ENCODE measurements at places on chromosomes 4 and X.

DNA sequence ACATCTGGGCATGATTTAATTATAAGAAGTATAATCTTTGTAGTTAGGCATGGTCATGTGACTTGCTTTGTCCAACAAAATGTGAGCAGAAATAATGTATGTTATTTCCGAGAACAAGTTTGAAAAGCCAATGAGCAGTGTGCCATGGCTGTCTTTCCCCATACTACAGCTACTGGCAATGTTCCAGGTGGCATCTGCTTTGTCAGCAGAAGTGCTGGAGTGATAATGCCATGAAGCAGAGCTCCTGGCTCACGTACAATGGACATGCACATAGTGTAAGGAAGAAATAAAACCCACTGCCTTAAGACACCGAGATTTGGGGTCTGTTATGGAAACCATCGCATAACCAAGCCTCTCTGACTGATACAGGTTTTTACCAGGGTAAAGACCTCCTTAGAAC is 212.6 kb upstream of the RASGEF1B start:
- DNase-seq = no peak

DNA sequence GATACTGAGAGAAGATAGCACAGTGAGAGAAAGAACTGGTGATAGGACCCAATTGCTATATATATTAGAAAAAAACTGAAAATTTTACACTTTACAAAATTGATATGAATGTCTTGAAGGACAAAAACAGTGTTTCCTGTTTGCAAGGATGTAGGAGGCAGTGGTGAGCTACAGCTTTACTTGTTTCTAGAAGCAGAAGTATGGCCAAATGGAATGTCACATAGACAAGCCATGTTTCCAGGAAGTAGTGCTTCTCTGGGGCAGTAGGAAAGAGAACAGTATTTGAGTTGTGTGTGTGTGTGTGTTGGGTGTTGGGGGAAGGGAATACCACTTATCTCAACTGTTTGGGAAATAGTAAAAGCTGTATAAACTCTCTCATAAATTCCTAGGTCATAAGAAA is 60.9 kb upstream of the IBSP start:
- no peak for DNase-seq

GRCh38 chr4:1345903-1346780 is 866 bp upstream of the UVSSA start:
- peak; percentile 32 for DNase-seq

DNA sequence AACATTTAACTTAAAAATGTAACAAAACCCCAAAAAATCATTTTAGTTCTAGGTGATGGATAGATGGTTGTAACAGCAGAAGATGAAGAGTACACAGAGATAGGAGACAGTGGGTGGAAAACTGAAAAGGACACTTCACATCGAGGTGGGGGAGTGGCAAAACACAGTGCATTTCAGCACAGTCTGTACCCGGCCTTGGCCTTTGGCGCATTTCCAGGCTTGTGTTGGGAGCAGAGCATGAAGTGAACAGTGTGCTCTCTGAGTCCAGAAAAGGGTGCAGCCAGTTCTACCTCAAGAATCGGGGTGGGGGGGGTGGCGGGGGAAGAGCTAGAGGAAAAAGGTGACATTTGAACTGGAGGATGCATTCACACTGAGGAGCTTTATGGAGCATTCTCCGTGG is 4.3 kb downstream of the TSPYL2 start:
- DNase-seq = no peak

DNA sequence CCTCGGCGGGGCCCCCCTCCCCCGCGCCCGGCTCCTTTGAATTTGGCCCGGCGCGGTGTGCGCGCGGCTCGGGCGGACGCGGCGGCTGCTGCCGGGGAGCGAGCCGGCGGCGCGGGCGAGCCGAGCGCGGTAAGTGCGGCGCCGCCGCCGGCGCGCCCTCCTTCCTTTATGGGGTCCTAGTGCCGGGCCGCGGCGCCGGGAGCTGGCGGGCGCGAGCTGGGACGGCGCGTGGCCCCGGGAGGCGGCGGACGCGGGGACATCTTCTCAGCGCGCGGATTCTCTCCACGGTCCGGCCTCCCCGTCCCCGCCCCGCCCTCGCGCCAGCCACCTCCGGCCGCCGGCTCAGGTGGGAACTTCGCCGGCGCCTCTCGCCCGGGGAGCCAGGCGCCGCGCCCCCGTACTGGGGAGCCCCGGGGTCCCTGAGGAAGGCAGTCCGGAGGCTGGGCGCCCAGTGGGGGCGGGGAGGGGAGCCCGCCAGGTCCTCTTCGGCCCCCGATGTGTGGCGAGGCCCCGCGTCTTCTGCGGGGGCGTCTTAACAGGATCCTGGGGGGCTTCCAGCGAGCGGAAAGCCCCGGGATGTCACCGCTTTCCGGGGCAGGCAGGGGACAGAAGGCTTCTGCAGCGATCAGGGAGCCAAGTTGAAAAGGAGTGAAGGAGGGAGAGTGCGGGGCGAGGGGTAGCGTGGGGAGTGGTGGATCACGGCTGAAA is 98.4 kb upstream of the TENM3 start:
- DNase-seq = peak; percentile 41

DNA sequence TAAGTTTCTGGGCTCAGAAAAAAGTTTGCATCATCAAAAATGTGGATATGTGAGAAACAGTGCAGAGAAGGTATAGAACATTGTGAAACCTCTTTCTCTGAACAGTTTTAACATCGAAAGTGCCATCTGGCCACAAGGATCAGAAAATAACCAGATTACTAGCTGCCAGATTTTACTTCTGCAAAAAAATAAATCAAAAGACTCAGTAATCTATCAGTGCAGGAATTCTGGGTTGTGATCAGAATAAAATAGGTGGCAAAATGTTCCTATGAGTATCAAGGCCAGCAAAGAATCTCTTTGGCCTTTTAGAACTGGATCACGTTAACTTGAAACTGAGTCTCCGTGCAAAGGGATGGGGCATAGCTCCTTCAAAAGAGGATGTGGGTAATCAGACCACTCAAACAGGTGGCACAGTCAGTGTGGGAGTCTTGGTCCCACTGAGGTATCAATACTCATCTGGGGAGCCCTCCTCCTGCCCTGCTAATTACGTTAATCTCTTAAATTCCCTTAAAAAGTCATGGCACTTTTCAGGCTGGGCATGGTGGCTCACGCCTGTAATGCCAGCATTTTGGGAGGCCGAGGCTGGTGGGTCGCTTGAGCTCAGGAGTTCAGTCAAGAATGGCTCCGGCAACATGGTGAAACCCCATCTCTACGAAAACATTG is 26.7 kb upstream of the RBM47 start:
- DNase-seq = no peak

- no peak for DNase-seq
These were observed 113.8 kb downstream of the CCSER1 start for GRCh38 chr4:90241008-90241407.

GRCh38 chr4:42568610-42569207 is 88.2 kb downstream of the ATP8A1 start:
- peak; percentile 8 for DNase-seq

- DNase-seq = peak; percentile 29
These were observed 8.4 kb upstream of the MTNR1A start for GRCh38 chr4:186563761-186564160.

DNA sequence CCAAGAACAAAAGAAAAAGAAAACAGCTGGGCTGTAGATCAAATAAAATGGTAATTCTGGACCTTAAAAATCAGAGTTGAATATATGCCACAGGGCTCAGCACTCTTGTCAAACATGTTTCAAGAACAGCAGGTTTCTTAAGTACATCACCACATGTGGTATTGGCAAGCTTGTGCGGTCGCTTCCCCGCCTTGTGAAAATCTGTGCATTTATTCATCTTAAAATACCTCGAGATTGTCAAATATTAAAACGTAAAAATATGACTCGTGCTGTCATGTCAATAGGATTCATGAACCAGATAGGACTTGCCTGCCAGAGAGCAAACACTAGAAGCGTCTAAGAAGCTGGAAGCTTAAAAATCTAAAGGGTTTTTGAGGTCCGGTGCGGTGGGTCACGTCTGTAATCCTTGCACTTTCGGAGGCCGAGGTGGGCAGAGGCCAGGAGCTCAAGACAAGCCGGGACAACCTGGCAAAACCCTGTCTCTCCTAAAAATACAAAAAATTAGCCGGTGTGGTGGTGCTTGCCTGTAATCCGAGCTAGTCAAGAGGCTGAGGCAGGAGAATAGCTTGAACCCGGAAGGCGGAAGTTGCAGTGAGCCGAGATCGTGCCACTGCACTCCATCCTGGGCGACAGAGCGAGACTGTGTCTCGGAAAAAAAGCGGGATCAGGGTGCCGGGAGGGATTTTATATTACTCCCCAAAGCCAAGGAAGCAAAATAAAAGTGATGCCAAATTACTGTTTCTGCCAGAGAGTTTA is 40.2 kb upstream of the TMEM154 start:
- DNase-seq = no peak

DNA sequence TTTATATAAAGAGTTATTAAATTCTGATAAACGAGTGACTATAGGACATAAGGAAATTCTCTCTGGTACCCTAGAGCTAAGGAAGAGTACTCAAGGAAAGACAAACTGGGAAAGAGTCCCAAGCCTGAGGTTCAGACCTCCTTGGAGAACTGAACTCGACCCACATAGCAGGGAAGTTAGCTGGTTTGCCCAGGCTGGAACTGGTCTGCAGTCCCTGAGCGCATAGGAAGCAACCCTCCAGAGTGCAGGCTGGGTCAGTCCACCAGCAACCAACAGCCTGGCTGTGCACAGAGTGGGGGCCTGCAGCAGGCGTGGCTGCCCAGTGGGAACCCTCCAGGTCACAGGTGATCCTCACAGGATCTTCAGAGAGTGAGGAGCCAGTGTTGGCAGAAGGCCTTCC is 114.1 kb downstream of the SOWAHB start:
- peak; percentile 41 for DNase-seq

DNA sequence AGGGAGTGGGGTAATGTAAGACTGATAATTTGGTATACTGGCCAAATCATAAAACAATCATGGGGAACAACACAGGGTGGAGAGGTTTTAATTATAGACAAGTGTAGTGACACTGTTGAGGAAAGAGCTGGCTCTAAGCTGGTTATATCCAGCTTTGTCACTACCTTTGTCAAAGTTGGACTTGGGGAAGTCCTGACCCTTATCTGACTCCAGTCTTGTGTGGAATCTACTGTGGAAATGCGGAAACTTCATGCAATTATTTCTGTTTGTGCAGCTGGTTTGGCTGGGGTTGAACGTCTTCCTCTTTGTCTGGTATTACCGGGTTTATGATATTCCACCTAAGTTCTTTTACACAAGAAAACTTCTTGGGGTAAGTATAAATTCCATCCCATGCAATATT is 2.0 kb downstream of the CYBB start:
- no peak for DNase-seq

GRCh38 chrX:71666240-71667223 is 814 bp upstream of the LOC101059915 start:
- no peak for DNase-seq

DNA sequence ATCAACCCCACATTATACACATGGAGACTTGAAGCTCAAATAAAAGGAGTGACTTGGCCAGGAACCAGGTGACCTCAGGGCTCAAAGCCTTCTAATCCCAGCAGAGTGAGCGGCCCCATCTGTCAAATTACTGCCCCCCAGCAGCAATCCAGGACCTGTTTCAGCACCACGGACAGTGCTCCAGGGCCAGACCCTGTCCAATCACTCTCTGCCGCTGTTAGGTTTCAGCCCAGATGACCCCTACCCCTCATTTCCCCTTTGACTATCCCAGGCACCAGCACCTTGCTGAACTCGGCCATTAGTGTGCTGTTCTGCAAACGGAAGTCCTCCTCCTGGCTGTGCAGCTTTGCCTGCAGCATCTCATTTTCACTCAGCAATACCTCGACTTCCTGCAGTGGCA is 5.1 kb downstream of the GRIPAP1 start:
- DNase-seq = no peak

- DNase-seq = no peak
These were observed 49.6 kb downstream of the CHRDL1 start for GRCh38 chrX:110746014-110746413.

- no peak for DNase-seq
These were observed 66.4 kb downstream of the HPRT1 start for GRCh38 chrX:134526399-134526798.

DNA sequence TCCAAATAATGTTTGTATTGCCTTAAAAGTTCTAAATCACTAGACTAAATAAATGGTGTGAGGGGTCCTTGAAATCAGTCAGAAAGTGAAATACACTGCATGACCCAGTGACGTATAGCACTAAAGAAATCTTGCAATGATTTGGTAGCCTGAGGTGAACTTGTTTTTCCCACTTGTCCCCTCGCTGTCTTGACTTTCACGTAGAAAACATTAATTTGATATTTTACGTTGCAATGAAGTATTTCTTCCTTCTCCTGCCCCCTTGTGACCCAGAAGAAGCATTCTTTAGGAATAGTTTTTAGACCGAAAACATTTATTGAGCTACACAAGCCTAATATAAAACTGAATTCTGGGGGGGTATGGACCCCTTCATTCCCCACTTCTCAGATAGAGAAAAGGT is 3.7 kb downstream of the KLB start:
- DNase-seq = peak; percentile 25

- DNase-seq = no peak
These were observed 149.1 kb upstream of the ARHGEF9 start for GRCh38 chrX:63934160-63934559.

- DNase-seq = peak; percentile 46
These were observed 27.2 kb downstream of the BST1 start for GRCh38 chr4:15729910-15730533.

- no peak for DNase-seq
These were observed 222.4 kb downstream of the SHROOM3 start for GRCh38 chr4:76657443-76657842.

GRCh38 chr4:128450326-128451120 is 162.9 kb upstream of the PGRMC2 start:
- DNase-seq = no peak

DNA sequence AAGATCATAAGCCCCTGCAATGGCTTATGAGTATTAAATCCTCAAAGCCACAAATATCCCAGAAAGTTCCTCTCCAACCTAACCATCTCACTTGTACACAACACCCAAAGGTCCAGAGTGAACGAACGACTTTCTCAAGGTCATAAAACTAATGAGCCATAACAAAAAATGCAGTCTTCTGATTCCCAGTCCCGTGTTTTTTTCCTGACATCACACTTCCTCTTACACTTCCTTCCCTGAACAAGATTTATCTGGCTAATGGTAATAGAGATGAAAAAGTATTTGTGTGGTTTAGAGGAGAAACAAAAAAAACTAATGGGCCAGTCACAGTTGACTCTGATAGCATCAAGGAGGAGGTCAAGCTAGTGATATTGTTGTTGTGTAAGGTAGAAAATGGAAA is 99.5 kb upstream of the KLHL13 start:
- no peak for DNase-seq

GRCh38 chr4:121112530-121112929 is 40.2 kb upstream of the NDNF start:
- no peak for DNase-seq

- DNase-seq = peak; percentile 52
These were observed 19.4 kb downstream of the AWAT2 start for GRCh38 chrX:70030301-70030767.

DNA sequence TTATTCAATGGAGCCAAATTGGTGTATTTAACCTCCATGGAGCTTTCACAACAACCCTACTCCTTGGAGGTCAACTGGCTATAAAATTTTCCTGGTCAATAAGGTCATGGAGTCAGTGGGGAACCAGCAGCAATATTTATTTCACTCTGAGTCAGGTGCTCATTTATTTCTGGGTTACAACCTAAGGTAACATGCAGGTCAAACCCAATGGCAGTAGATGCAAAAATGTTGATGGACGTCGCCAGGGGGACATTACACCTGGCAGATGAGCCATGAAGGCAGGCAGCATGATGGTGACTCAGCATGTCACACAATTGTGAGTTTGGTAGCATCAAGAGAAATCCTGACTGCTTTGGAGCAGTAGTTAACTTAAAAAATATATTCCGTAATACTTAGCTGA is 514.1 kb downstream of the IL15 start:
- no peak for DNase-seq

GRCh38 chrX:86002076-86002896 is 45.1 kb downstream of the CHM start:
- DNase-seq = peak; percentile 6
